Neural progenitor cell (in vitro differentiated cells): ENCODE measurements at places on chromosomes 12 and 14. TPM values are rescaled to one million over a fixed set of nuclear protein-coding genes. Genes with fewer than 3 reads are reported as not detected.

Gene PRR4
- total RNA-seq, result 0.69 and 2.6 TPM in 2 replicates

Gene WNT1
- 0.56 TPM in 1 of 2 replicates, not detected in the other for total RNA-seq

Gene OR6C4
- total RNA-seq, result not detected in 2 replicates

Gene MGST1
- 175 and 238 TPM in 2 replicates for total RNA-seq

Gene RNASE4
- total RNA-seq, result 2.0 and 2.1 TPM in 2 replicates

Gene MYL6B
- total RNA-seq, result 131 and 198 TPM in 2 replicates

Gene SLC15A4
- total RNA-seq, result 42.3 and 45.7 TPM in 2 replicates

Gene KRT80
- 0.12 TPM in 1 of 2 replicates, not detected in the other for total RNA-seq

Gene ZNF140
- 24.4 and 35.3 TPM in 2 replicates for total RNA-seq

Gene ASCL1
- 0.21 TPM in 1 of 2 replicates, not detected in the other for total RNA-seq

Gene ACVRL1
- total RNA-seq, result 0.22 and 2.0 TPM in 2 replicates

Gene RNASE7
- total RNA-seq, result not detected in 2 replicates
